WTC11 (cell line): ENCODE measurements at places on chromosomes 7 and 10. TPM values are rescaled to one million over a fixed set of nuclear protein-coding genes. Genes with fewer than 3 reads are reported as not detected.

Gene FEZF1
- 11.1 to 20.0 TPM (median 11.6 TPM) in 3 replicates for total RNA-seq

Gene HSPA14
- 26.1 to 30.1 TPM (median 27.1 TPM) in 3 replicates for total RNA-seq

Gene HSPA12A
- 5.0 to 7.2 TPM (median 5.2 TPM) in 3 replicates for total RNA-seq

Gene ADO
- total RNA-seq, result 29.3 to 30.6 TPM (median 29.8 TPM) in 3 replicates

Gene KCNH2
- total RNA-seq, result 13.9 to 16.2 TPM (median 14.6 TPM) in 3 replicates

Gene HHEX
- 4.5 to 4.8 TPM (median 4.8 TPM) in 3 replicates for total RNA-seq

Gene GLCCI1
- 23.8 to 27.0 TPM (median 24.2 TPM) in 3 replicates for total RNA-seq

DNA sequence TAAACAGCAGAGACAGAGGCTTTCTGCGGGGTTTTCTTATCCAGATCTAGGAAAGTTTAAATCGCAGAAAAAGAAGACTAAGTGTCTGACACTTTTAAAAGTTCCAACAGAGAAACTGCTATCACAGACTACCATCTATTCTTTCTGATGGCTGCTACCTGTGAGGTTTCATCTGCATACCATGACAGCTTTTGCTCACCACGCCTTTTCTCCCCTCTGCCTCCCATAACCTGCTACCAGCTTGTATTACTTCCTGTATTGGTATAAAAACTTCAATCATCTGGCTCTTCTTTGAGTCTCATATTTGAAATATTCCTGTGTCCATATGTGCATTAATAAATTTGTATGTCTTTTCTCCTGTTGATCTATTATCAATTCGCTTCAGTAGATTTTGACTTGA, 34.1 kb upstream of the RTKN2 start:
- H3K4me3 ChIP-seq, result no peak overlapping the region
- no peaks in the 10 kb centered on the region for H3K36me3 ChIP-seq
- no peak overlapping the region for H3K27ac ChIP-seq
- DNase-seq, result no peak
- H3K27me3 ChIP-seq, result no peaks in the 10 kb centered on the region

DNA sequence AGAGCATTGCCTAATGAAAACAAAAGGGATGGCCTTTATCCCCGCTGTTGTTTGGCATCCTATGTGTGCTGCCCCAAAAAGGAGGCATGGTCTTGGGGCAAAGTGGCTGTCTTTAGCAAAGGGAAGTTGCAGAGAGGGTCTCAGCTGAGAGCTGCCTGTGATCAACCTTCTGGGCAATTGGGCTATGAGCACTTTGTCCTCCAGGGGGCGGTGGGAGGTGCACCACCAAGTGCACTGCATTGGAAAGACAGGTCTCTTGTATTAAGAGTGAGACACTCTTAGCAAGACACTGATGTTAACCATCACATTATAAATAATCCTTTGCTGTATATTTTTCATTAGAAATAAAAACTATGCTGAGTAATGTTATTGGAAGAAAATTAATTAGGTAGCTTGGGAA, 314.8 kb downstream of the POM121L12 start:
- H3K27me3 ChIP-seq, result no peaks in the 10 kb centered on the region
- H3K4me1 ChIP-seq, result no peaks in the 10 kb centered on the region
- DNase-seq, result peak; percentile 87
- no peak overlapping the region for H3K27ac ChIP-seq
- peaks cover 17% of the 10 kb centered on the region for H3K36me3 ChIP-seq

DNA sequence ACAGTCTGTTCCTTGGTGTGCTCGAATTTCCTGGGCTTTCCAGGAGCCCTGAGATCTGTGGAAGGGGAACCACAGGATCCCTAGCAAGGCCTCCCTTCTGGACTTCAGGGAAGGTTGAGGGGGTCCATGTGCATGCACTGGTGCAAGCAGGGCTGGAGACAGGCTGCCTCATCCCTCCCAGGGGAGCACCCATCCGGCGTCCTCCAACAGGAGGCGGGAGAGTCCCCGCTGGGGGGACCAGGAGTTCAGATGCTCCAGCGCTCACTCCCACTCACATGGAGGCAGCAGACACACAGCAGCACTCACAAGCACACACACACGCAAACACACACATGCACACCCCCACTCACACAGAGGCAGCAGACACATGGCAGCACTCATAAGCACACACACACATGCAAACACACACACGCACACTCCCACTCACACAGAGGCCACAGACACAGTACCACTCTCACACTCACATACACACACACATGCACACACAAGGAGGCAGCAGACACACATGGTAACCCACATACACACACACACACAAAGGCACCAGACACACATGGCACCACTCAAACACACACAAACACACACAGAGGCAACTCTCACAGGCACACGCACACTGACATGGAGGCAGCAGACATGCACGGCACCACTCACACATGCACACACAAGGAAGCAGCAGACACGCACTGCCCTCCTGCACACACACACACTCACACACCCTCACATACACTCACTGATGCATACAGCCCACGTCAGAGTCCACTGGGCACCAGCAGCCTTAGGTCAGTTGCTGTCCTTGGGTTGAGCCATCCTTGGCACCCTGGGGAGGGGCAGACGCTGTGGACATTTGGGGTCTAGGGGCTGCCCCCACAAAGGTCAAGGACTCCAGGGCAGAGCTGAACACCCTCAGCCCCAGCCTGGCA, 247.0 kb upstream of the PPP2R2D start:
- no peaks in the 10 kb centered on the region for H3K27me3 ChIP-seq
- peak overlapping the region; percentile 56; the same call in 1 of the 2 replicates for H3K27ac ChIP-seq
- H3K4me1 ChIP-seq, result peaks cover 57% of the 10 kb centered on the region
- no peaks in the 10 kb centered on the region for H3K36me3 ChIP-seq
- H3K4me3 ChIP-seq, result no peak overlapping the region

DNA sequence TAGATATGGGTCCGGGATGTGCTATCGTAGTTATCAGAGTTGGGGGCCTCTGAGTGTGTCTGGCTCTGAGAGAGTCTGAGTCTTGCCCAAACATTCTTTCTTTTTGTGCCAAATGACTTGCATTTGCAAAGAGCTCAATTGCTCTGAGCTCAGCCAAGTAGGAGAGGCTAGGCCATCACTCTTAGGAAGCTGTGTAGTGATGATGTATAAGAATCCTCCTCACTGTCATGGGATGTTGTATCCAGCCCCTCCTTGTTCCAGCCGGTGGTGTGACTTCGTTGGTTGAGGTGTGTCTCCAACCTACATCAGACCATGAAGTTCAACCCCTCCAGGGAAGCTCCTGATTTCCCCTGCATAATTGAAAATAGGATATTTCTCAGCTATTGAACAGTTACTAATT, 97.5 kb upstream of the NPS start:
- peaks cover 10% of the 10 kb centered on the region for H3K4me1 ChIP-seq
- no peak for DNase-seq
- no peak overlapping the region for H3K27ac ChIP-seq
- no peak overlapping the region for H3K4me3 ChIP-seq

DNA sequence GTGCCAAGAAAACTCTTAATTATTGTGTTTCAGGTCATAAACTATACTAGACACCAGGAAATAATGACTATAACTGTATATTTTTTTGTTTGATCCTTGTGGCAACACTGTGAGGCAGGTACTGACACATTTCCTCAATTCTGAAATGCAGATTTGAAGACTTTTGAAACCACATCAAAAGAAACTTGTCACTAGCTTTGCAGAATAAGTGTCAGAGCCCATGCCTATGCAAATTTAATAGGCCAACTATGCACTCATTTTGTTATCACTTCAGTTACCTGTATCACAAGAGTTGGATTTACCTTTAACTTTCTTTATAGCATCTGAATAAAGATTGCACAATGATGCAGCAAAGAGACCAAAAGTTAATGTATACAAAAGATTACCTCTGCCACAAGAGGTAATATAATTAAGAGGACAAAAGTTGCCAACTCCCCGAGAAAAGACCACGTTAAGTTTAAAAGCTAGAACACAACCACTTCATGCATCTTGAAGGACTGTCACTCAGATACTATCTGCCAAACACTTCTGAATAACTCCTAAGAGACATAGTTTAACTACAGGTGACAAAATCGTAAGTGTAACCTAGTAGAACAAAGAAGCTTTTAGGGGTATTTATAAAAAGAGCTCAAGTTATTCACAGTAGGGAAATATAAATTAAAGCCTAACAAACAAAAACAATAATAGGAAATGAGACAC, 80.5 kb downstream of the ELAPOR2 start:
- DNase-seq, result no peak
- H3K4me1 ChIP-seq, result peaks cover 41% of the 10 kb centered on the region
- no peak overlapping the region for H3K27ac ChIP-seq
- H3K27me3 ChIP-seq, result no peaks in the 10 kb centered on the region

DNA sequence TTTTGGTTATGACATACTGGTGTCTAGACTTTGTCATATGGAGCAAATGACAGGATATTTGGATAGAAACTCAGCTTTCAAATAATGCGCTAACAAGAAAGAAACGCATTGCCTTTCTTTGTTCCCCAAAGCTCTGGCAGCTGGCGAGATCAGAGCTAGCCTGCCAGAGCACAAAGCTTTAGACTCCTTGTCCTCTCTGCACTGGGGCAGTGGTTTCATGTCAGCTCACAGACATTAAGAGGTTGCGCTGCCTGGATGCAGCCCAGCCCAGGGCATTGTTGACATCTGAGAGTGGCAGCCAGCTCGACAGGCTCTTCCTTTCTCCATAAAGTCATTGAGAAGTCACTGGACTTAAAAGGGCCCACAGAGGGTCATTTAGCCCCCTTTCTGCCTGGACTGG, 212.0 kb downstream of the PLXNA4 start:
- H3K27me3 ChIP-seq, result peaks cover 3% of the 10 kb centered on the region
- H3K4me1 ChIP-seq, result peaks cover 4% of the 10 kb centered on the region; the same call in 1 of the 2 replicates
- no peak for DNase-seq
- H3K27ac ChIP-seq, result no peak overlapping the region

DNA sequence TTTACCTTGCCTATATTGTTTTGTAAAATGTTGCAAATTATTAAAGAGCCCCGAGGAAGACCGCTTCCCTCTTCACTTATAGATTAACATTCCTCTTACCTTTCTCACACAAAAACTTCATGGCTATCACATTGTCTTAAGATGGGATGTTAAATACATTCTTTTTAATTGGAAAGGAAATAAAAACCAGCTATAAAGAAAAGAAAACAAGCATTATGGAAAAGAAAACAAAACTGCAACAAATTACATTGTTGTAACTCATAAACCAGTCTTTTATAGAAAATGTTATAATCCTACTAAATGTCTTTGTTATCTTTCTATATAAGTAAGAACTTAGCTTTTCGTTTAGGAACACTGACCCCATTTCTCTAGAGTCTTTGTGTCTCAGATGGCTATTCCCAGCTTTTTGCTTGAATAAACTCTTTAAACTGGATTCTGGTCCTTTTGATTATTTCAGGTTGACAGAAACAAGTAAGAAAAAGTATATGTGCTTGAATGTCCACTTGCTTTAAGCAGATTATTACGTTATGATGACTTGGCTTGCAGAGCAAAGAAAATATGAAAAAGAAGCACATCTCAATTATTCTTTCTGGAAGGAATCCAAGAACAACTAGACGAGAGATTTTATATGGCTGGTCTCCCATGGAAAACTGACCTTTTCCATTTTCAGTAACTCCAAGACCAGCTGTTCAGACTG, 128.2 kb downstream of the AKR1D1 start:
- peaks cover 17% of the 10 kb centered on the region for H3K36me3 ChIP-seq
- H3K4me1 ChIP-seq, result peaks cover 71% of the 10 kb centered on the region
- peak overlapping the region; percentile 95 for H3K27ac ChIP-seq
- DNase-seq, result no peak

GRCh38 chr7:24390376-24391157, 106.6 kb downstream of the NPY start:
- no peaks in the 10 kb centered on the region for H3K27me3 ChIP-seq
- no peak overlapping the region for H3K27ac ChIP-seq
- peaks cover 51% of the 10 kb centered on the region for H3K4me1 ChIP-seq
- H3K4me3 ChIP-seq, result no peak overlapping the region
- H3K36me3 ChIP-seq, result peaks cover 3% of the 10 kb centered on the region; the same call in 1 of the 2 replicates
- no peak for DNase-seq

- no peak overlapping the region for H3K4me3 ChIP-seq
- peaks cover 3% of the 10 kb centered on the region; the same call in 1 of the 2 replicates for H3K36me3 ChIP-seq
- no peaks in the 10 kb centered on the region; the same call in 1 of the 2 replicates for H3K27me3 ChIP-seq
- H3K27ac ChIP-seq, result no peak overlapping the region
- H3K4me1 ChIP-seq, result no peaks in the 10 kb centered on the region
Observed at GRCh38 chr10:103794996-103795395, 60.4 kb downstream of the SH3PXD2A start.

DNA sequence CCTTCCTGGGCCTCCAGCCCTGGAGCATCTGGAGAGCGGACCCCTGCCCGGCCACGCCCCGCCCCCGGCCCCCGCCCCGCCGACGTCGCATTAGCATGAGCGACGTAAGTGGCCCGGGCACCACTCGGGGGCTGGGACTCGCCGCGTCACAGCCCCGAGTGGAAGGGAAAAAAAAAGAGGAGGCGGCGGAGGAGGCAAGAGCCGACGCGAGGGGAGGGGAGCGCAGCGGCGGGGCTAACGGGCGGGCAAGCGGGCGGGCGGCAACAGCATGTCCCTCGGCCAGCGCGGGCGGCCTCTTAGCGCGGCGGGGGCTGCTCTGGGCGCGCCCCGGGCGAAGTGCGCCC, at the start of gene SLC18A3:
Gene SLC18A3, plus strand, starts transcription at position 197 of the 344 bp plus-strand sequence. CDS start 431 bp downstream, outside the sequence.
- H3K4me3 ChIP-seq, result peak within 1 kb of the TSS; percentile 70
- peaks cover 6% of the 10 kb centered on the region; the same call in 1 of the 2 replicates for H3K36me3 ChIP-seq
- H3K27me3 ChIP-seq, result peaks cover 98% of the 10 kb centered on the region
- H3K27ac ChIP-seq, result no peak within 1 kb of the TSS

GRCh38 chr10:90179696-90180407, 478.5 kb downstream of the KIF20B start:
- H3K4me3 ChIP-seq, result no peak overlapping the region
- no peaks in the 10 kb centered on the region for H3K4me1 ChIP-seq
- no peak overlapping the region for H3K27ac ChIP-seq
- no peaks in the 10 kb centered on the region for H3K36me3 ChIP-seq

- DNase-seq, result peak; percentile 62
- peaks cover 8% of the 10 kb centered on the region for H3K36me3 ChIP-seq
- H3K4me3 ChIP-seq, result peak overlapping the region; percentile 12; the same call in 1 of the 2 replicates
- peaks cover 69% of the 10 kb centered on the region for H3K4me1 ChIP-seq
- peak overlapping the region; percentile 52 for H3K27ac ChIP-seq
Observed at GRCh38 chr7:133044722-133045473, 37.0 kb downstream of the CHCHD3 start.

- no peak overlapping the region for H3K4me3 ChIP-seq
- DNase-seq, result no peak
- no peaks in the 10 kb centered on the region for H3K36me3 ChIP-seq
- H3K27ac ChIP-seq, result no peak overlapping the region
Observed at GRCh38 chr7:108270385-108271015, 140.3 kb upstream of the LAMB4 start.

GRCh38 chr10:71127773-71128172, 84.6 kb upstream of the UNC5B start:
- peaks cover 18% of the 10 kb centered on the region for H3K27me3 ChIP-seq
- no peak overlapping the region for H3K4me3 ChIP-seq
- no peak for DNase-seq
- H3K27ac ChIP-seq, result no peak overlapping the region
- H3K36me3 ChIP-seq, result no peaks in the 10 kb centered on the region

GRCh38 chr7:92464515-92464914, 13.2 kb downstream of the ERVW-1 start:
- H3K36me3 ChIP-seq, result peaks cover 22% of the 10 kb centered on the region
- no peak overlapping the region for H3K4me3 ChIP-seq
- H3K27ac ChIP-seq, result no peak overlapping the region
- no peaks in the 10 kb centered on the region for H3K27me3 ChIP-seq

GRCh38 chr10:89653410-89653869, 8.4 kb upstream of the PANK1 start:
- DNase-seq, result no peak
- no peak overlapping the region for H3K4me3 ChIP-seq
- peaks cover 41% of the 10 kb centered on the region for H3K36me3 ChIP-seq
- H3K4me1 ChIP-seq, result peaks cover 19% of the 10 kb centered on the region
- H3K27ac ChIP-seq, result no peak overlapping the region
- H3K27me3 ChIP-seq, result no peaks in the 10 kb centered on the region

- H3K27me3 ChIP-seq, result no peaks in the 10 kb centered on the region
- H3K4me1 ChIP-seq, result no peaks in the 10 kb centered on the region
- H3K27ac ChIP-seq, result no peak overlapping the region
- peak; percentile 7 for DNase-seq
- H3K4me3 ChIP-seq, result no peak overlapping the region
Observed at GRCh38 chr7:919924-920341, 34.5 kb downstream of the ADAP1 start.
